ENCODE measurements at places on chromosomes 2 and 18.

- DNase-seq: no peak
Measured at GRCh38 chr2:105777506-105778055, 32.9 kb downstream of the NCK2 start.

- DNase-seq: no peak
Measured at GRCh38 chr2:207640661-207641060, 15.5 kb upstream of the METTL21A start.

GRCh38 chr18:78974115-78974761, 5.4 kb upstream of the SALL3 start:
- DNase-seq: peak; percentile 18

- no peak for DNase-seq
Measured at GRCh38 chr18:62730941-62731340, 15.6 kb downstream of the PHLPP1 start.

DNA sequence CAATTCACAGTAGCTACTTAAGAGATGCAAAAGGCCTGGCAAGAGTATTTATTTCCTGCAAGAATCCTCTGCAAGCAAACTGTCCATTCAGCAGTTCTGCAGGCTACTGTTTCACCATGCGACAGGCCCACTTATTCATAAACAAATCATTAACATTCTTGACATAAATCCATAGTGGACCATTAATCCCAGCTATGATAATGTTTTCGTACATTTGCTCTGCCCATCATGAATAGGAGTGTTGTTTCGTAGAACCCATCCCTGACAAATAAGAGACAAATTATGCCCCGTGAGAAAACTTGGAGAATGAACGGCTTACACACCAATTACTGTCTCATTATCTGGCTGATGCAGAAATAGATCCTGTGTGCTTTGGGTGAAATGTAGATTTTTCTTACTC, 65.4 kb downstream of the PID1 start:
- no peak for DNase-seq
